ENCODE measurements at places on chromosomes 16 and 17.

GRCh38 chr17:1986783-1987451 lies 38.2 kb downstream of the RTN4RL1 start:
- no peak overlapping the region for H3K4me3 ChIP-seq
- no peaks in the 10 kb centered on the region for H3K27me3 ChIP-seq
- no peak overlapping the region for H3K27ac ChIP-seq
- DNase-seq = no peak

GRCh38 chr17:73194514-73195222 lies 1.8 kb downstream of the COG1 start:
- peaks cover 37% of the 10 kb centered on the region for H3K36me3 ChIP-seq
- no peak for DNase-seq
- no peak overlapping the region for H3K4me3 ChIP-seq
- H3K27me3 ChIP-seq = no peaks in the 10 kb centered on the region

DNA sequence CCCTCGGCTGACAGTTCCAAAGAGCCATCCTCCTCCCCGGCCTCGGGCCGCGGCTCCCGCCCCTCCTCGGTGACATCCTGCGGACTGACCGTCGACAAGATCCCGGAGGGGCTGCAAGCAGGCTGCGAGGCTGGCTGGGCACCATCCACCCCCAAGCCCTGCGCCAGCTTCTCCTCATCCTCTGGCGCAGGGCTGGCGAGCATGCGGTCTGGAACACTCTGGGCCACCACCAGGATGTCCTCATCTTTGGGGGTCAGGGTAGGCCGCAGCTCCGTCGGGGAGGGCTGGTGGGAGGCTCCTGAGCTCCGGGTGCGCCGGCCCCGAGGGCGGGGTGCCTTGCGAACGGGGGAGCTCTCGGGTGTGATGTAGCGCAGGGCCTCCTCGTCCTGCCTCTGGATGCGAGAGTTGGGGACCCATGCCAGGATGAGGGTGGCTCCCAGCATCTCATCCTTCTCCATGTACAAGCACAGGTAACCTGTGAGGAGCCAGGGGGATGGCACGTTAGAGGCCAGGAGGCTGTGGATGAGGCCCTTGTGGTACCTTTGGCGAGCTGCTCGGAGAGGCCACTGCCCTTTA lies 25.3 kb downstream of the TBC1D16 start:
- H3K4me1 ChIP-seq = peaks cover 6% of the 10 kb centered on the region
- no peaks in the 10 kb centered on the region for H3K27me3 ChIP-seq
- H3K36me3 ChIP-seq = no peaks in the 10 kb centered on the region
- DNase-seq = no peak
- no peak overlapping the region for H3K4me3 ChIP-seq
- H3K27ac ChIP-seq = no peak overlapping the region

GRCh38 chr17:14469971-14470370 lies 169.1 kb downstream of the HS3ST3B1 start:
- no peak for DNase-seq
- no peaks in the 10 kb centered on the region for H3K27me3 ChIP-seq
- no peaks in the 10 kb centered on the region for H3K36me3 ChIP-seq

DNA sequence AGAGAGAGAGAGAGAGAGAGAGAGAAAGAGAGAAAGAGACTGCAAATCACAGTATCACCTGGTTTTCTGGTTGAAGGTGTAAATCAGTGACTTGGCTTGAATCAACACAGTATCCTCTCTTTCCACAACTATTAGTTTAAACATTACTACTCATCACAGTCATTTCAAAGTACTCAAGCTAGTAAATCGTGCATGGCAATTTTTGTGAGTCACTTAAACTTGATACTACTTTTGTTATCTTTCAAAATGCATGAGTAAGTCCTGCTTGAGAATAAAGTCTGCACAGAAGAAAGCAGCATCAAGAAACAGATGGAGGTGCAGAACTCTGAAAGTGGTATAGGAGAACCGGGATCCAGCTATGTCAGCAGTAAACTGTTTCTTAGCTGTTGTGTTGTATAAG lies 535.4 kb downstream of the CDH8 start:
- H3K27me3 ChIP-seq = no peaks in the 10 kb centered on the region
- DNase-seq = no peak
- H3K4me3 ChIP-seq = no peak overlapping the region
- H3K36me3 ChIP-seq = no peaks in the 10 kb centered on the region
- H3K27ac ChIP-seq = no peak overlapping the region
- H3K4me1 ChIP-seq = no peaks in the 10 kb centered on the region

DNA sequence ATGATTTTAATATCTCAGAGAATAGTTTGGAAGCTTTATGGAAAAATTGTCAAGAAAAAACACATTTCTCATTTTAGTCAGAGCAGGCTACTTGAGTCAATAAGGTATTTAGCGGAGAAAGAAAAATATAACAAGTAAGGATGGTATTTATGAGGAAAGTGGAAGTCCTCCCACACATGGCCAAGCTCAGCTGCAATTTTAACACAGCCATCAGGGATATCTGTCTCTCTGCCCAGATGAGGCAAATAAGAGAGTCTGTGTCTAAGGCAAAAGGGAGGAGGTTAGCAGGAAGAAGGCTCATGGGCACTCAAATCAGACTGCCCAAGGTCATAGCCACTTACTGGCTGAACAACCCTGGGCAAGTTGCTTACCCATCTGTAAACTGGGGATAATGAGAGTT lies 5.2 kb upstream of the CMTM2 start:
- H3K4me1 ChIP-seq = no peaks in the 10 kb centered on the region
- no peak overlapping the region for H3K27ac ChIP-seq
- no peak overlapping the region for H3K4me3 ChIP-seq
- no peaks in the 10 kb centered on the region for H3K36me3 ChIP-seq
- DNase-seq = no peak

GRCh38 chr16:67648764-67649407 lies 3.9 kb downstream of the CARMIL2 start:
- H3K27ac ChIP-seq = no peak overlapping the region
- peaks cover 31% of the 10 kb centered on the region for H3K4me1 ChIP-seq

GRCh38 chr17:49964769-49965523 lies 4.0 kb upstream of the DLX4 start:
- no peaks in the 10 kb centered on the region for H3K36me3 ChIP-seq
- H3K4me1 ChIP-seq = peaks cover 40% of the 10 kb centered on the region
- H3K27ac ChIP-seq = no peak overlapping the region
- H3K4me3 ChIP-seq = no peak overlapping the region
- no peak for DNase-seq
- peaks cover 60% of the 10 kb centered on the region for H3K27me3 ChIP-seq

- H3K27ac ChIP-seq = no peak overlapping the region
- no peaks in the 10 kb centered on the region for H3K4me1 ChIP-seq
- no peak for DNase-seq
- H3K27me3 ChIP-seq = no peaks in the 10 kb centered on the region
These were observed 15.1 kb downstream of the DRC7 start for GRCh38 chr16:57709663-57710062.

- peaks cover 49% of the 10 kb centered on the region for H3K4me1 ChIP-seq
- H3K36me3 ChIP-seq = peaks cover 16% of the 10 kb centered on the region
These were observed 3.8 kb downstream of the CBX4 start for GRCh38 chr17:79835470-79835899.
